ENCODE measurements at places on chromosomes 2 and 18. TPM values are rescaled to one million over a fixed set of nuclear protein-coding genes. Genes with fewer than 3 reads are reported as not detected.

Gene C2orf49
- total RNA-seq = 13.6 TPM

Gene SCTR
- 14.7 TPM for total RNA-seq

Gene DNAJB2
- 60.8 TPM for total RNA-seq

Gene POTEF
- total RNA-seq = not detected

Gene ABCB11
- 3.6 TPM for total RNA-seq

DNA sequence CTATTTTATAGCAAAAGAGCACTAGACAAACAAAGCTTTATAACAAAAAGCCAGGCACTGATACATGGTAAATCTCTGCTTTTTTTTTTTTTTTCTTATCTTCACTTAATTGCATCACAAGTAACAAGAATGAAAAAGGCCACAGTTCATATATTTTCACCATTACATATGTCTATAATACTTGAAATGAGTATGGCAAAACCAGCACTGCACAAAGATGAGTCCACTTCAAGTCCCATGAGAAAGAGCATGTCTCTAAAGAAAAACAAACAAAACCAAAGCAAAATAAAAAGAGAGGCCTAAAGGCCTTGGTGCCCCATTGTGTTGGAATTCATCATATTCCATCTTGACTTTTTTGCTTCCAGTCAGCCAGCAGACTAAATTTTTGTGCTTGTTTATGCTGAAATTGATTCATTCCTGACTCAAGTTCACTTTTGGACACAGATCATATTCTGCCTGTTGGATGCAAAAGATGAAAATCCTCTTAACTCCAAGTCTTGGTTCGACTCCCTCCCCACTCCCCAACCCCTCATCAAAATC, 264.9 kb upstream of the CCDC68 start:
- no peaks in the 10 kb centered on the region for H3K4me1 ChIP-seq
- DNase-seq = no peak
- H3K4me3 ChIP-seq = no peak overlapping the region
- H3K27me3 ChIP-seq = no peaks in the 10 kb centered on the region

DNA sequence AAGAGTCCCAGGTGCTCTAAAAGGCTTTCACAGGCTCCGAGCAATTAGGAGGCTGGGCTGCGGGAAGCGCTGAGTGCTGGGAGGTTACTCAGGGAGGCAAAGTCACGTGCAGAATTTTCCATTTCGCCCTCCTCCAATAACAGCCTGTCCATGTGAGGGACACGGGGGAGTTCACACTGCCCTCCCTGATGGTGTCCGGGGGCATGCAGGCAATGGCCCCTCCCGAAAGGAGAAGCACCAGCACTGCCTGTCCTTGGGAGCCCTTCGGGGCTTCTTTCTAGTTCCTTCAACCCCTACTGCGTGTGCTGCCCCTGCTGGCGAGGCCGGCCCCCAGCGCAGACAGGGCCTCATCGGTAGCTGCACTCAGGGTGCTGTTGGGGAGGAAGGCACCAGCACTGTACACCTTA, 63.1 kb upstream of the HPCAL1 start:
- H3K4me3 ChIP-seq = no peak overlapping the region
- H3K27me3 ChIP-seq = no peaks in the 10 kb centered on the region
- H3K27ac ChIP-seq = no peak overlapping the region

DNA sequence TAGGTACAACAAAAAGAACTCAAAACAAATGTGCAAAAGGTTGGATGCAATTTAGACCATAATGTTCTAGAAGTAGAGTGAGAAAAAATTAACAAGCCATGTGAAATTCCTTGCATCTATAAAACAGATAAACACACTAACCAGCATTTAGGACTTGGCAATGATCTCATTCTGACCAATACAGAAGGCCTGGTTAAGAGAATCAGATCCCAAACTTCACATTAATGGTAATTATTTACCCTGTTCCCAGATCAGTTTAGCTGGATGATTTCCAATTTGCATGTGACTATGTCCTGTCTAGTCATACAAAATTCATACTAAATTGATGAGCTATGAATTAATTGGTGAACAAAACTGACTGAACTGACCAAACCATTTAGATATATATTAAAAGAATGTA, 98.4 kb upstream of the FIGN start:
- H3K36me3 ChIP-seq = no peaks in the 10 kb centered on the region
- H3K4me3 ChIP-seq = no peak overlapping the region
- no peak overlapping the region for H3K27ac ChIP-seq
- no peaks in the 10 kb centered on the region for H3K27me3 ChIP-seq
